ENCODE measurements at places on chromosomes 5 and 9.

DNA sequence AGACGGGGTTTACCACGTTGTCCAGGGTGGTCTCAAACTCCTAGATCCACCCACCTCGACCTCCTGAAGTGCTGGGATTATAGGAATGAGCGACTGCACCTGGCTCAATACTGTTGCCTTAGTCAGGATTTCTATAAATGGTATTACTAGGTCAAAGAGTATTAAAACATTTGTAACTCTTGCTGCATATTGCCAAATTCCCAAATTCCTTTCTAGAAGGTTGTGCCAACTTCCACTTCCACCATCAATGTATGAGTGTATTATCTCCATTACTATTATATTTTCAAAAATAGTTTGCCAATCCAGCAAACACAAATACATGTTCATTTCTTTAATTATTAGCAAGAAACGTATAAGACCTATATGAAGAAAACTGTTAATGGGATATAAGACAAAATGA is 10.6 kb downstream of the PTGR1 start:
- DNase-seq = no peak

GRCh38 chr5:126251024-126251423 is 172.2 kb upstream of the GRAMD2B start:
- no peak for DNase-seq

DNA sequence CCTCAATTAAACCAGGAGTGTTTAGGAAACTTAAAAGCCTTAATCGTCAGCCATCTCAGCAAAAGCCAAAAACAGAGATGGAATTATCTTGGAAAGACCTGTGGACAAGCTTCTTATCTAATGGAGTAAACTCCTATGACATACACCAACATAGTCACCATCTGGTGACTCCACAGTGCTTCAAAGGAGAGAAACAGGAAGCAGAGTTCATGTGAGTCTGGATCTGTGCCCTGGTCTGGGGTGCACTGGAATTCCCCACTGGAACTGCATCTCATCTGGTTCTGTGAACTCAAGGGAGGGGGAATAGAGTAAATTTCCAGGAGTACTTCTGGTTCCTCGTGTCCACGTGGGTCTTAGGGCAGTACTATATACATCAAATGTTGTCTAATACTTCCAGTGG is 36.3 kb upstream of the KCNN2 start:
- no peak for DNase-seq

GRCh38 chr5:137415231-137415681 is 83.9 kb downstream of the SPOCK1 start:
- no peak for DNase-seq

DNA sequence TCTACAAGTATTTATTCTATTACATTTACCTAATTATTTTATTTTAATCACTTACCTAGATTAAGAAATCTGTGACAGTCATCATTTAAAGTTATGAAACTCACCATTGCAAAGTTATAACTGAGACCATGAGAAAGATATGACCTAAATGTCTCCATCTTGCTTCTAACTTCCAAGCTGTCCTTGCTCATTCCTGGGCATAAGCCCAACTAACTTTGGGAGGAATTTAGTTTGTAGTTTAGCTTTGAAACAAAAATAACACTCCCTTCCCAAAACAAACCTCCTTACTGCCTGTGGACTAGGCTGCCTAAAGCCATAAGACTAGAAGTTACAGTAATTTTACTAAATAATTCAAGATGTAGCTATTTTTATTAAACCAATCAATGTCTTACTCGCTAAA is 195.6 kb upstream of the RAI14 start:
- no peak for DNase-seq

GRCh38 chr5:1436036-1436435 is 9.2 kb downstream of the SLC6A3 start:
- no peak for DNase-seq

DNA sequence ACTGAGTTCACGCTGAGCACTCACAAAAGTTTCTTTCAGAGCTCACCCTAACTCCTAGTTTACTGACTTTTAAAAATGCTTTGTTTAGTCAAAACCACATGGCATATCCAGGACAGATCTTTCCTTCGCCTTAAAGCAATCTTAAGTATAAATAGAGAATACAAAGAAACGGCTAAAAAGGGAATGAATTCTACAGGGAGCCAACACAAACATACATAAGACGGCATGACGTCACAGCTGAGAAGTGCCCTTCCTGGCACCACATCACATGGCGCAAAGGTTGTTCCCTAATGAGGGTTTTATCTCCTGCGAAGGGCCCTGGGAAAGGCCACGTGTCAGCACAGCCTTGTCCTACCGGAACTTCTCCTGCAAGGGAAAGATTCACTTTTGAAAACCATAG is 141.3 kb downstream of the IRX1 start:
- no peak for DNase-seq

GRCh38 chr5:105877592-105877991 is 1793.1 kb downstream of the EFNA5 start:
- DNase-seq = no peak

DNA sequence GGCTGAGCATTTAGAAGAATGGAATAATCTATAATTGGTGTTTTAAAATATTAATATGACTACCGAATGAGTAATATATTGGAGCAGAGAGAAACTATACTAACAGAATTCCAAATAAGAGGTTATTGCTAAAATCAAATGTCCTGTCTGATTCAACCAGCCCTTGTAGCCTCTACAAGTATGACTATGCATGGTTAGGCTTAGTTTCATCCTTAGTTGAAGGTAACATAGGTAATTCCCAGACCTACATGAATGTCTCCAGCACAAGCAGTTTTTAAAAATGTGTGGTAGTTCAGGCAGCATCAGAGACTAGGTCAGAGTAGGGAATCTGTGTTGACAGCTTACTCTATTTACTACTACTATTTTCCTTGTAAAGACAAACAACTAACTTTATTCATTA is 51.7 kb upstream of the SLC27A6 start:
- DNase-seq = no peak

DNA sequence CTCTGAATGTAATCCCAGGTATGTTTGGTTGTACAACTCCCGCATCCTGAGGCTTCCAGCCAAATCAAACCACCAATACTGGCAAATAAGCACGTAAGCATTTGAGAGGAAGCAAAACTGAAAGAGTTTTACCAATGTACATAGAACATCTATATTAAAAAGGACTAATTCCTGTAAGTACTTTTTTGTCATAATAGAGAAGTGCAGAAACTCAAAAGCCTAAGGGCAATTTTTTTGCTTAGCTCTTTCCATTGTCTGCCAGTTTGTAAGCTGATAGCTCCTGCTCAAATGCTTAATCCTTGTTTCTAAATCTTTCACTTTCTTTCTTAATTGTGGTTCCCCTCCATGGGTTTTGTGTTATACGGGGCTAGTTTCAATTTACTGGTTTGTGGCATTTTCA is 1151.8 kb downstream of the CDH12 start:
- no peak for DNase-seq

DNA sequence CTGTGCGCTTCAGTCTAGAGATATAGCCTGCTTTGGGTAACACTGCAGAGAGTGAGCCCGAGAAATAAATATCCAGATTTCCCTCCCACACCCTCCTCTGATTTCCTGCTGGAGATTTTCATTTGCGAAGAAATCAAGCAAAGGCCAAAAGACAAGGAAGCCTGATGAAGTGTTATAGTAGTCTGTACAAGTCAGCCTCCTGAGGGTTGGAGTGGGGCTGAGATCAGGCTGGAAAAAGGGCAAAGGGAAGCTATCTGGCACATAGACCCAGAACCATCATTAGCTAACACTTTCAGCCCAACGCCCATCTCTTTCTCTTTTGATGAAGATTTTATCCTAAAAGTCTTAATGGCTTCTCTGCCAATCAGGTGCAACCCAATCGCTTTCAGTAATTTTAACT is 154.6 kb upstream of the SLC44A1 start:
- DNase-seq = no peak

DNA sequence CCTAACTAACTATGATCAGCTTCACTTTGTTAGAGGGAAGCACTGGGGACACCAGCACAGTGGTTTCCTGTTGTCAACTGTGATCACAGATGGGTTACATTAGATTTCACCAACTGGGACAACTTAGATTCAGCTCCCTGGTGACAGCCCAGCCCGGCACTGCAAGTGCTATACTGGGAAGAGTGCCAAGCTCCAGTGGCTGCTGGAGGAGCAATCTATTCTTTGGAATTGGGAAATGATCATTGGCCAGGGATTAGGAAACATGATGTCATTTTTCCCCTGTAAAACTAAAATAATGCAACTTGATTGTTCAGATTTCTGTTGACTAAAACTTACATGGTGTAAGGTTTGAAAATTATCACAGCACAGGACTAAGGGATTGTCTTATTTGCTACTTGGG is 33.2 kb downstream of the PTGR1 start:
- DNase-seq = no peak
